ENCODE measurements at places on chromosomes 4 and X.
A peak's percentile ranks its signal among the peaks of the same experiment; 100 is the strongest.

- no peak for DNase-seq
Observed at GRCh38 chr4:168699224-168699878, 202.5 kb downstream of the PALLD start.

DNA sequence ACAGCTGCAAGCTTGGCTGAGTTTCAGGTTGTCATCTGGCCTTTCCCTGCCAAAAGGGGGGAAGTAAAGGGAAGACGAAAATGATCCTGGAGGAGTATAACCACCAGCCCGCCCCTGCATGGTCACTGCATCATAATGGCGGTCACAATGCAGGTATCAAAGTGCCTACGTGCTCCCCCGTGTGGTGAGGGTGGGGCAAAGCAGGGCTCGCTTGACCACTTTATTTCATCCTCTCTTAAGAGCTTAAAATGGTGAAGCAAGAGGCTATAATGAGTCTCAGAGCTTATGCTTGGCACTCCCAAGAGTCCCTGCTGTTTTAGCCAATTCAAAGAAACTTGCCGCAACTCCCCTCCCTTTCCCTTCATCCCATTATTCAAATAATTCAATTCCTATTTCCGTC lies 105.6 kb downstream of the APOOL start:
- no peak for DNase-seq

DNA sequence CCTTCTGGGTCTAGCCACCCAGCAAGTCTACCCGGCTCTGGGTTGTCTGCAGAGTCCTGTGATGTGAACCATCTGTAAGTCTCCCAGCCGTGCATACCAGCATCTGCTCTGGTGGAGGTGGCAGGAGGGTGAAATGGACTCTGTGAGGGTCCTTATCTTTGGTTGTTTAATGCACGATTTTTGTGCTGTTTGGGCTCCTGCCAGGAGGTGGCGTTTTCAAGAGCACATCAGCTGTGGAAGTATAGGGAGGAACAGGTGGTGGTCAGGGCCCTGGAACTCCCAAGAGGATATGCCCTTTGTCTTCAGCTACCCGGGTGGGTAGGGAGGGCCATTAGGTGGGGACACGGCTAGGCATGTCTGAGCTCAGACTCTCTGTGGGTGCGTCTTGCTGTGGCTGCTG lies 66.5 kb upstream of the ZFP42 start:
- no peak for DNase-seq

DNA sequence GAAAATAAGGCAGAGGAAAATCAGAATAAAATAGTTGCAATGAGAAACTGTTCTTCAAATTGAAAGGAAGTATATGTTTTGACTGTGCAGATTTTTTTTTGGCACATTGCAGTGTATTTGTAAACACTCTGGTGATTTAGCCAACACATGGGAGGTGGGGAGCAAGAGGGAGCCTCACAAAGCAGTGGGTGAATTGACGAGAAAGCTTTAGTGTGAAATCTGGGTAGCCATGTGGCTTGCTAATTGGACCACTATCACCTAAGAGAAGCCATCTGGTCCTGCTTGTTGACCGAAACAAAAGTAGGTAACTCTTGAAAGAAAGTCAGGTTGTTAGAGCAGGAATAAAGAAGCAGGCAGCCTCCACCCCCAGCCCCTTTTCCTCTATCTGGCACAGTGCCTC lies 10.4 kb downstream of the CLCN5 start:
- no peak for DNase-seq

DNA sequence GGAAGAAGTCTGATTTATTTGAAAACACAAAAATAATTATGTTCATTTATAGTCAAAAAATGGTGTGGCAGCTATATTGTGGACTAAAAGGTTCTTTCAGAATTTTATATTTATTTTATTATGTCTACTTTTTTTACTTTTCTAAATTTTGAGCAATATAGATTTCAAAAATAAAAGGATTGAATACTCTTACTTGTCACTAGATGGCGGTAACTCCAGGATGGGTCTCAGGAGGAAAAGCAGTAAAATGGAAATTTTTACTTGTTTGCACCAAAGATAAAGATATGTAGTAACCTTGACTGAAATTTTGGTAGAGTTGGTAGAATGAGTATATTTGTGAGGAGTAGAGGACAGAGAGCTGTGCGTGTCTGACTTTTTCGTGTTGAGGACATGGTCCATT lies 14.5 kb upstream of the DACH2 start:
- no peak for DNase-seq

DNA sequence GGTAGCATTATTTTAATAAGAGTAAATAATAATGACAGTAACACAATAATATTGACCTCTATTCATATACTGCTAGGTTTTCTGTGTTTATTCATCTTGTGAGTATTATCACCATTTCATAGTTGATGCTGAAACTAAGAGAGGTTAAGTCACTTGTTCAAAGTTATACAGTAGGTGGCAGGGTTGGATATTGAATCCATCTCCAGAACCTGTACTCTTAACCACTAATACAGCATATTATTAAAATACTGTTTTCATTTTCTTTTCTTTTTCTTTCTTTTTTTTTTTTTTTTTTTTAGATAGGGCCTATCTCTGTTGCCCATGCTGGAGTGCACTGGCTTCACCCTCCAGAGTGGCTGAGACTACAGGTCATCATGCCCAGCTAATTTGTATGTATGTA lies 7.1 kb upstream of the ELF2 start:
- DNase-seq = no peak

DNA sequence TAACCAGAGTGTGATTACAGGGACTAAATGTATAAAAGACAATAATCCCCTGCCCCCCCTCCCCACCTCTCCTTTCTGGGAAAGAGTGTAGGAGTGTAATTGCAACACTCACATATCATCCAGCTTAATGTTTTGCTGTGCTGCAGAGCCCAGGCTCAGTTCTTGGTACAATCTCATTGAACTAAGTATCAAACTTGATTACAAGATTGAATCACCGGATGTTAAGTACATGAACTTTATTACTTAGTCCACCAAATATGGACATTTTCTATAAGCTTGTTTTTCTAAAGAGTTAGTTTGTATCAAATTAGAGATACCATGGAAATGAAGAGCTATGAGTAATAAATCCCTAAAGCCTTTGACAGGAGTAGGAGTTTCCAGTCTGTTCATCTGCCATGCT lies 559.1 kb downstream of the ZNF674 start:
- no peak for DNase-seq

GRCh38 chr4:128871948-128872347 lies 62.4 kb downstream of the JADE1 start:
- no peak for DNase-seq

DNA sequence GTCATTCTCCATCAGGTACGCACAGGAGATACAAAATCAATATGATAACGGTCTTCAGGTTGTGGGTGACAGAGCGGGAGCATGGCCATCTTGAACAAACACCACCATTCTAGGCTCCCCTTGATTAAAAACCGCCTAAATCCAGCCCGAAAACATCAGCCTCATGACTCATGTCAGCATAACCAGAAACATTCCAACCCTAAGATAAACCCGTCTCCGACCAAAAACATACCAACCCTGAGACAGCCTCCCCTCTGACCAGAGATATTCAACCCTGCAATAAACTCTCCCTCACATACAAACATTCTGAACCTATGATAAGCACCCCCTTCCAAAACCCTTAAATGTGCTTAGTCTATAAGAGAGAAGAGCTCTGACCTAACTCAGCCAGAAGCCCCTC lies 157.9 kb downstream of the DHRSX start:
- no peak for DNase-seq

DNA sequence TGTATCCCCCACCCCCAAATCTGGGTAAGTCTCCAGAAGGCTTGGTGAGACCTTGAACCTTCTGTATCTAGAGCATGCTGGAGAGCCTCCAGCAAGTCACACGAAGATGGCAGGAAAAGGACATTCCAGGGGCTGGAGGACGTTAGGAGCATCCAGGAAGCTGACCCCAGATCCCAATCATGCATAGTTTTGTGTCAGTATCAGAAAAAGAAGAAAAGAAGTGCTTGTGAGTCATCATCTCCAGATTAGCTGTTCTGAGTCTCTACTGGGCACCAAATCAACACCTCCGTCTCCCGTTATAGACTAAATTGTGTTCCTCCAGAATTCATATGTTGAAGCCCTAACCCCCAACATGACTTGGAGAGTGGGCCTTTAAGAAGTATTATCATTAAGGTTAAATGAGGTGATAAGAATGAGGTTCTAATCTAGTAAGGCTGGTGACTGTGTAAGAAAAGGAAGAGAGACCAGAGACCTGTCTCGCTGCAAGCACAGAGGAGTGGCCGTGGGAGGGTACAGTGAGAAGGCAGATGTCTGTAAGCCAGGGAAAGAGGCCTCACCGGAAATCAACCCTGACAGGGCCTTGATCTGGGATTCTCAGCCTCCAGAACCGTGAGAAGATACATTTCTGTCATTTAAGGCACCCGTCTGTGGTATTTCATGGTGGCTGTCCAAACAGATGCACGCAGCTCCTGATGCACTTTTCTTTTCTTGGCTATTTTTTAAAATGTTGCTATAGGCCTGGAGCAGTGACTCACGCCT lies 38.1 kb upstream of the CLDN24 start:
- DNase-seq = no peak

GRCh38 chr4:181548873-181549575 lies 694.2 kb upstream of the TENM3 start:
- no peak for DNase-seq

DNA sequence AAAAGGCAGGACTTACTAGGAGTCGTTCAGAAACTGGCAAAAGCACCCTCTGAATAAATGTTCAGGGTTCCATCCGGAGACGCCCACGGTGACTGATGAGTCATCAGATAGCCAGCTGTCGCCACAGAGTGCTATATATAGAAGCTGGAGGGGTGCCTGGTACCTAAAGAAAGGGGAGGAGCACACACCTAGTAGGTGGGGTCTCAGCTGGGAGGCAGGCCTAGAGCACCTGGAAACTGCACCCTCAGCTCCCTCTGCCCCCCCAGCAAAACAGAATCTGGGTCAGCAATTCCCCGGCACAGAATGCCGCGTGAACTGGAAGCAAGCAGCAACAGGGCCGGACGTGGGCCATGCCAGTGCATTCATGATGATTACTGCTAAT lies 242.0 kb downstream of the BCOR start:
- DNase-seq = peak; percentile 29

GRCh38 chr4:11535333-11535732 lies 106.6 kb upstream of the HS3ST1 start:
- no peak for DNase-seq

DNA sequence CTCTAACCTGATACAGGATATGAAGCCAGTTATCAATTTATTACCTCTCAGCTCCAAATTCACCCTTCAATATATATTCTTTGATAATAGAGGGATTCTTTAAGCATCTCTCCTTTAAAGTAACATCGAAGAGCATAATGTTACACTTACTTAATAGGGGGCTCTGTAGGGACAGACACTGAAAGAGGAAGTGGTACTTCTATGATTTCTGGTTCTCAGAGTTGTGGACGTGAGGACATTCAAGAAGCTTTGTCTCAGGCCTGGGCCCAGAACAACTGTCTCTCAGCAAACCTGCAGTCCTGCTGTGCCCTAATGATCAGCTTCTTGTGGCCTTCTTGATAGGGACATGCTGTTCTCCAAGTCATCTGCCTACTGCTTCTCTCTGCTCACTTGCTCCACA lies 4.2 kb upstream of the ZXDB start:
- no peak for DNase-seq

GRCh38 chrX:2934715-2935710 lies 5.9 kb upstream of the ARSD start:
- DNase-seq = no peak

DNA sequence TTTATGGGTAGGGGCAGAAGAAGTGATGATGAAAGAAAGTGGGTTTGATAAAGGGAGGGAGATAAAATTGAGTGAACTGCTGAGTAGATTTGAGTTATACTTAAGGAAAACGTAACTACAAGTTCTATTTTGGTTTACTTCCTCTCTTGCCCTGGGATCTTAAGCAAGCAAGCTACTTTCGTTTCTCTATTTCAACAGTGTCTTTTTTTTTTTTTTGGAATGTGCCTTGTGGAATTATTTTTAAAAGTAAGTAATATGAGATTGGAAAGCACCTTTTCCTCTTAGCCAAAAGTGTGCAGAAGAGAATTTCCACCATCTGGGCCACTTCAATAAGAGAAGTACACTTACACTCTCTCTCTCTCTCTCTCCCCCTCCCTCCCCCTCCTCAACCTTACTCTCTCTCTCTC lies 16.0 kb upstream of the C4orf36 start:
- DNase-seq = no peak

GRCh38 chrX:133726642-133727041 lies 258.8 kb downstream of the GPC3 start:
- no peak for DNase-seq

DNA sequence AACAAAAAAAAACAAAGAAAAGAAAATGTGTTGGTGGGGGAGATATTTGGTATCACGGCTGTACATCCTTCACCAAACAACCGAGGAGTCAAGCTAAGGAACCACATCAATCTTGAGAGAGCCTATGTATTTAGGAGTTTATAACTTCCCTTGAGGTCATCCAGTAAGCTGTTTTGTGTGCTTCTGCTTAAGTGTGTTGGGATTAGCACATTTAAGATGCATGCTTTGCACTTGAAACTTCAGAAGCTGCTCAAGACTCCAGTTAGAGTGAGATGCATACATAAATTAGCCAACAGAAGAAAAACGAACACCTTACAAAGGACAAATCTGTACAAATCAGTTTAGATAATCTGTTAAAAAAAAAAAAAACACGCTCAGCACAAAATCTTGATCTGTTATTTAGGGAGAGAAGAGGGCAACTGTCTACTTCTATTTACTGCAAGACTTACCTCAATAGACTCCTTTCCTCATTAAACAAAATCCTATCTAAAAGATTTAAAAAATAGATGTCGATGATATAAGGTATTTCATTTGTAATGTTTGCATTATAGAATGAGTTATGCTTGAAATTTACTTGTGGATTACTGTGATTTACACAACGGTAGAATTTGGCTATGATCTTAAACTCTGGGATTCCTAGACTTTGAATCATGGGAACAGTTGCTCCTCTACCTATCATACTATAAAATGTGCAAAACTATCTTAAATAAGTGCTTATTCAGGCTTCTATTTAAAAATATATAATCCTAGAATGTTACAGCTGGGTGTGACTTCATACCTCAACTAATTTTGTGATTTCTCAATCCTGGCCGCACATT lies 53.8 kb upstream of the NAP1L5 start:
- no peak for DNase-seq

GRCh38 chr4:189828081-189828697 lies 112.5 kb upstream of the FRG1 start:
- DNase-seq = no peak

- DNase-seq = no peak
Observed at GRCh38 chr4:98778206-98778605, 119.8 kb upstream of the TSPAN5 start.

- DNase-seq = no peak
Observed at GRCh38 chr4:125741825-125742452, 427.2 kb downstream of the FAT4 start.

DNA sequence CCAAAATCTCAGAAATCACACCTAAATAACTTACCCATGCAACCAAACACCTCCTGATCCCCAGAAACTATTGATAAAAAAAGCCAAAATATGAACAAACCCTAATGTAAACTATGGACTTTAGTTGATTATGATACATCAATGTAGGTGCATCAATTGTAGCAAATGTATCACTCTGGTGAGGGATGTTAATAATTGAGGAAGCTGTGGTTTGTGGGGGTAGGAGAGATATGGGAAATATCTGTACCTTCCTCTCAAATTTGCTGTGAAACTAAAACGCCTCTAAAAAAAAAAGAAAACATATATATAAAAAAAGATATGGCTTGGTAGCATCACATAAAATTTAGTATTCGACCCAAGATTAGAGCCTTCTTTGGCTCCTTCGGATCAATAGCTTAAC lies 144.3 kb upstream of the CPEB2 start:
- no peak for DNase-seq

All from stimulated activated naive CD4-positive, alpha-beta T cell (primary cell).